ENCODE measurements at places on chromosomes 2 and 18. TPM values are rescaled to one million over a fixed set of nuclear protein-coding genes. Genes with fewer than 3 reads are reported as not detected.
A peak's percentile ranks its signal among the peaks of the same experiment; 100 is the strongest.

Gene TMEM17
- 6.4 TPM for total RNA-seq

Gene TNFAIP6
- total RNA-seq, result 0.31 TPM

Gene RND3
- 164 TPM for total RNA-seq

DNA sequence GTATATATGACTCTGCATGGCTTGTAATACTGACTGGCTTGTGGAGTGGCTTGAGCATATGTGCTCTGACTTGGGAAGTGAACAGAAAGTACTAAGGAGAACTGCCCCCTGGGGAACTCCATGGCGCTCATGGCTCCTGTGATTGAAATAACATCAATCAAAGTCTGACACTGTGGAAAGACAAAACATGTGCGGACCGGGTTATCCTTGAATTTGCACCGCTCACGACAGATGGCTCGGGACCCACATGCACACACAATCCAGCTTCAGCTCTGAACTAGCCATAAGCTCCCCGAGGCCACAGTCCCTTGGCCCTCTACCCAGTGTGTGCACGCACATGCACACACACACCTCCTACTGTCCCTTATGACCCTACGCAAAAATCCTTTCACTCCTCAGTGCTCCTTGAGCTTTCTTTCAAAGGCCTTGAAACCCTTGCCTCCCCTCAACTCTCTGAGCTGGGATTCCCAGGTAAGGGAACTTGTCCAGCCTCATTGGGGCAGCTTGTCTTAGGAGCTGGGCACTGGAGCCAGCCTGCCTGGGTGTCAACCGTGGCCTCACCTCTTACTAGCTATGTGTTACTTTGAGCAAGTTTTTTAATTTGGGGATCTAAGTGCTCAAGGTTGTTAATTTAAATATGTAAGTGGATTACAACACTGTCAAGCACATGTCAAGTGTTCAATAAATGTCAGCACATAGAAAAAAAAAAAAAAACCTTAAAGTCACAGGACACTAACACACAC lies 43.6 kb downstream of the MRPS5 start:
- DNase-seq, result no peak

DNA sequence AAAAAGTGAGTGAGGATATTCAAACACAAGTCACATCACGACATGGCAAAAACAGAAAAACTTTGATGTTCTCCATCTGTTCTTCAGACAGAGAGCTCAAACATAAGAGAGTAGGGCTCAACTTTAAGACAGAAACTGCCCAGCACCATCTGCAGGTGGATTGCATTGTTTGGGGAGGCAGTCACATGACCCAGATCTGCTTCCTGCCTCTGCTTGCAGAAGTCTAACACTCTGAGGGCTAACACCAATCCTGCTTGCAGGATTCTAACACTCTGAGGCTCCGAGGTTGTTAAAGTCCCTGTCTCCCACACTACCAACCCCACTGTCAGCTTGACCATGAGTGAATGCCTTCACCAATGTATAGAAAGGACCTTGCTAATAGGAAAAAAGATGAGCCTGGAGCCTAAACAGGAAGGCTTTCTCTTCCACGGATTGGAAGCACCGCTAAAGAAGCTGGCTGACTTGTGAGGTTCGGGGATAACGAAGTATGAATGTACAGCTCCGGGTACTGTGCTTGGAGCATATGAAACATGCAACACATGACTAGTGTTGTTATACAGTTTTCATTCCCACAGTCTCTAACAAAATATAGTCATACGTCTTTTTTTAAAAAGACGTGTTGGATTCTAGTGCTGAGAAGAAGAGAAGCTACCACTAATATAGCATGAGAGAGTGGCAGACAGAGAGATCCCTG lies 176.6 kb upstream of the CREB1 start:
- DNase-seq, result peak; percentile 39

- no peak for DNase-seq
Observed at GRCh38 chr18:62585274-62586150, 62.7 kb downstream of the ZCCHC2 start.

GRCh38 chr18:7272311-7273049 lies 41.6 kb downstream of the LRRC30 start:
- peak; percentile 36 for DNase-seq

DNA sequence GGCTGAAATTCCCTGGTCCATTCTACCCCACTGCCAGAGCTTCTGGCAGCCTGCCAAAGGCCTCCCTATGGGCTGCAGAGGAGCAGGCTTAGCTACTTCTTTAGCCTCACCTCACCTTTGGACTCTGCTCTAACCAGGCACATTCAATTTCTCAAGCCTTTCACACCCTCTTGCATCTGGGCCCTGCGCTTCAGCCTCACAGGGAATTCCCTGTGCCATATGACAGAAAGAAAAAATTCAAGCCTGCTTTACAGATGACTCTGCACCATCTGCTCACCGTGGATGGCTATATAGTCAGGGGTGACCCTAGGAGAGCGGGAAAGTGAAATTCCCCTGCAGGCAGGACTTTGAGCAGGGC lies 62.5 kb downstream of the REEP1 start:
- DNase-seq, result no peak

GRCh38 chr2:9345343-9345742 lies 78.0 kb downstream of the ITGB1BP1 start:
- DNase-seq, result no peak

- DNase-seq, result no peak
Observed at GRCh38 chr2:173631127-173631460, 276.4 kb downstream of the CDCA7 start.

- no peak for DNase-seq
Observed at GRCh38 chr2:224333726-224334482, 68.0 kb downstream of the FAM124B start.

DNA sequence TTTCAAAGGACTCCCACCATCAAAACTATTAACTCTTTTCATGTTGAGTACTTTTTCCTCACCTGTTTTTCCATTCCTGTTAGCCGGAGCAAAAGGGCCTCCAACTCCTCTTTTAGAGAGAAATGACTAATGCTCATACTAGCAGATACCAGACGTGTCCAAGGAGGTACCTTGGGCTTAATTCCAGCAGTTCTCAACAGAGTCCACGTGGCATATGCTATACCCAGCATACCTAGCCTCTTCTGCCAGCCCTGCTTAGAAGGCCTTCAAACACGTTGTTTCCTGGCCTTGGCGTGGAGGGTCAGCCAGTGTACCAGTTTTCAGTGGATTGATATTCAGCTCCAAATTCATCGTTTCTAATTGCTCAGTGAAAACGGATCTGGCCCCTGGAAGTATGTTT lies 123.9 kb downstream of the MGAT5 start:
- no peak for DNase-seq
